Activated T-cell treated with anti-CD3 and anti-CD28 coated beads, Interleukin-2, amount 50 U/mL, for 72 hours (primary cell): ENCODE measurements at places on chromosomes 16 and 17. TPM values are rescaled to one million over a fixed set of nuclear protein-coding genes. Genes with fewer than 3 reads are reported as not detected.

KCNH6 gene
- total RNA-seq = not detected

RPRML gene
- not detected for total RNA-seq

- no peak for DNase-seq
Observed at GRCh38 chr16:78570399-78571141, 471.1 kb downstream of the WWOX start.

- no peak for DNase-seq
Observed at GRCh38 chr17:41772218-41772585, 14.3 kb downstream of the JUP start.

GRCh38 chr17:56292578-56292977 lies 139.3 kb downstream of the ANKFN1 start:
- DNase-seq = peak; percentile 15

DNA sequence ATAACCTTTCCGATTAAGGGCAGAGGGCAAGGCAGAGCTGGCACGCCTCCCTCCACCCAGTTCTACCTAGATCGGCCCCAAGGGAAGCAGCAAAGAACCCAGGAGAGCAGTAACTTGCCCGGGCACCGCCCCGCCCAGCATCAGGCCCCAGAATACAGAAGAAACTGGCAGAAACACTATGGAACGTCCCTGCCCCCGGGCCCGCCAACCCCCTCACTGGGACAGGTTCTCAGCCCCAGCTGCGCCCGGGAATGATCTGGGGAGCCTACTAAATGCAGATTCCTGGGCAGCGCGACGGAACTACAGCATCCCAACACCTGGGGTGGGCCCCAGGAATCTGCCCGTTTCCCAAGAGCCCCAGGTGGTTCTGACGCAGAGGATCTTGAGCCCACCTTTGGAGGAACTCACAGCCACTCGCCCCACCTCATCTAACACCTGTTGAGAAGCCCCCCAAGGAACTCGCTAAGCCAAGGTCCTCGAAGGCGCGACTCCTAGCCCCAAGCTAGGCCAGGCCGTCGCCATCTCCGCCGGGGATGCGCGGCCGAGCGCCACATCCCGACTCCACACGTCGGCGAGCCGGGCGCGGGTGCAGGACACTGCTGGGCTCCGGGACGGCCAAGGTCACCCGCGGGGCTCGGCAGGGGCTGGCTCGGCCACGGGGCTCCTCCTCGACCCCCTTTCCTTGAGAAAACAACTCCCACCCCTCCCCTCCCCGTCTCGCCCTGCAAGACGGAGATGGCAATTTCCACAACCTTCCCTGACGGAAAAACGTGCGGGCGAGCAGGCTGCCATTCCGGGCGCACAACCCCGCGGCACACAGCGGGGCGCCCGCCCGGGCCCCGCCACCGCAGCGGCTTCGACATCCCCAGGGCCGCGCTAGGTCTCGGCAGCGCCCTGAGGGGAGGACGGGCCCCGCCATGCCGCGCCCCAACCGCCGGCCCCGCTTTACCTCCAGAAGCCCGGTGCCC lies 913 bp downstream of the CDIP1 start:
- no peak for DNase-seq

GRCh38 chr16:30585022-30585399 lies 486 bp downstream of the ZNF785 start:
- DNase-seq = no peak

DNA sequence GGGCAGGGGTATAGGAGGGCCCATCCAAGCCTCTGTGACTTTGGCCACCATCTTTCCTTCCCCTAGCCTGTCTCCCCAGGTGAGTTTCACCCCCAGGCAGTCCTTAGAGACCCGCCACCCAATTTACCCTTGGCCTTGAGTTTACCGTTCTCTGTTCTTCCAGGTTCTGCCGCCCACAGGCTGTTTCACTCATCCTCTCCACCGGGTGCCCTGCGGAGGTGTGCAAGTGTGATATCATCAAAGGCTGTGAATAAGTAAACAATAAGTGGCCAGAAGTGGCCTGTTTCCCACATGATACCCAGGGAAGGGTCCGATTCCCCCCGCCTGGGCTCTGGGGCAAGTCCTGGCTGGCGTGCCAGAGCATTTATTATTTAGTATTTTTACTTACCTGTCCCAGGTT lies 15.1 kb upstream of the TLCD3B start:
- no peak for DNase-seq
